ENCODE measurements at places on chromosomes 2 and 18.

DNA sequence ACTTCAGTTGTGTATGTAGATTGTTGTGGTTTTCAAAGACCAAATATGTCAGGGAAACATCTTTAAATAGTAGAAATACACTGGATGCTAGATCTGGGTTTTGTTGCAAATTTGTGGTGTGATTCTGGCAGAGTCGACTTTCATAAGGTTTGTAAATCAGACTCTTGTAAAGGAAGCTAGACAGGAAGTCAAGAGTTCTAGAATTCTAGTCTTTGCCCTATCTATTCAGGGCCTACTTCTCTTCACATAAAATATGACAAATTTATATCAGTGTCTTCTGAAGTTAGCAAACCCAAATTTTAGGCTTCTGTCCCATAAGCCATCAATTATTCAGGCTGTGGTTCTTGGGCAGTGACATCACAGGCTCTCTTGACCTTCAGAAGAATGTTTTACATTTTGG is 1579.2 kb upstream of the PIK3C3 start:
- DNase-seq, result no peak

DNA sequence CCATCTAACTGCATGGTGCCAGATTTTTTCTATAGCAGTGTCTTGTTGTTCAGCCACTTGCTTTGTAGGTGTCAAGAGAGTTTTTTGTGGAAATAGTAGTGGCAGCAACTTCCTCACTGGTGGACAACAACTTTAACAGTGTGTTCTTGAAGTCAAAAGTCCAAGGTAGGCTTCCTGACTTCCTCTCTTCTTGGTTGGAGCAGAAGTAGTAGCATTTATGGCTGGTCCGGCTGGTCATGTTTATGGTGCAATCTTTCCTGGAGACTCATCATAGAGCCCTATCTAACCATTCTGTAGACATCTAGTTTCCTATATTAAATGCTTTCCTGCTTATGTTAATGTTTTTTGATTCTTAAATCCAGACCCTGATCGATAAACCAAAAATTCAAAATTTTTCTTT is 11.7 kb downstream of the GPR75 start:
- DNase-seq, result no peak

- DNase-seq, result no peak
Measured at GRCh38 chr2:215811409-215812345, 201.7 kb downstream of the MREG start.

DNA sequence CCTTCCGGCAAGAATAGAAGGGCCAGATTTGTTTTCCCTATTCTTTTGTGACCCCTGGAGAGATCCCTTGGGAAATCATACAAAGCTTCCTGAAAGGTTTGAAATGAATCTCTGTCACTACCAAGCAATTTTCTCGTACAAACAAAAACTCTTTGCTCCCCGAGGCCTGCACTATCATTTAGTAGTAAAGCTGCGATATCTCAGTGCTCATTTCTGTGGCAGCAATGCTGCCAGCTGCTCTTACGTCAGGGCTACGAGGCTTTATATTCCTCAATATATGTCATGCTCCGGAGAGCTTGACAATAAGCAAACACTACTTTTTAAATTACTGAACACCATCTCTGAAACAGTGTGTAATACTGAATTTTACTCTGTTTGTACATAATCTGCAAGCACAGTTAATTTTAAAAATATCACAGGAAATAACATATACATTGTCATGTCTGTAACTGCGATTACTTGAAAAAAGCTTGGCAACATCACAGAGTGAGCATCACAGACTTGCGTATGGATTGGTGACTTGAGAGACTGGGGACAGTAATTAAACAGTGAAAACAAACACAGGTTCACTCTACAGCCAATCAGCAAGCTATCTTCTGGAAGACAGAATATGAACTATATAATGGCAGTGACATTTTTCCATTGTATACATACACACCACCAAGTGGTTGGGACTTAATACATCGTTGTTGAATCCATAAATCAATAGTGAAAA is 403.3 kb upstream of the NETO1 start:
- no peak for DNase-seq

DNA sequence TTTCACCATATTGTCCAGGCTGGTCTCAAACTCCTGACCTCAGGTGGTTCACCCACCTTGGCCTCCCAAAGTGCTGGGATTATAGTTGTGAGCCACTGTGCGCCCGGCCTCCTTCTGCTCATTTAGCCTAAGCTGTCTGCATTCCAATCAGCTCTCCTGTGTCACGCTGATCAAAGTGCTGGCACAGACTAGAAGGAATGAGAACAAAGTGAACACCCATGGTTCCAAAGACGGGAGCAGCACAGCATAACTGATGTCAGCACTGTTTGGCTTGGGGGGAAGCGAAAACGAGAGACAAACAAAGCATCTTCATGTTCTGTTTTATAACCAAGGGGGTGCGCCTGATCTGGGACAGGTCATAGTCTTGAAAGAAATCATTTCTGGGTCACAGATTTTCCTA is 43.3 kb downstream of the DIPK1C start:
- DNase-seq, result no peak

- no peak for DNase-seq
Measured at GRCh38 chr18:58208207-58208932, 164.3 kb downstream of the NEDD4L start.

DNA sequence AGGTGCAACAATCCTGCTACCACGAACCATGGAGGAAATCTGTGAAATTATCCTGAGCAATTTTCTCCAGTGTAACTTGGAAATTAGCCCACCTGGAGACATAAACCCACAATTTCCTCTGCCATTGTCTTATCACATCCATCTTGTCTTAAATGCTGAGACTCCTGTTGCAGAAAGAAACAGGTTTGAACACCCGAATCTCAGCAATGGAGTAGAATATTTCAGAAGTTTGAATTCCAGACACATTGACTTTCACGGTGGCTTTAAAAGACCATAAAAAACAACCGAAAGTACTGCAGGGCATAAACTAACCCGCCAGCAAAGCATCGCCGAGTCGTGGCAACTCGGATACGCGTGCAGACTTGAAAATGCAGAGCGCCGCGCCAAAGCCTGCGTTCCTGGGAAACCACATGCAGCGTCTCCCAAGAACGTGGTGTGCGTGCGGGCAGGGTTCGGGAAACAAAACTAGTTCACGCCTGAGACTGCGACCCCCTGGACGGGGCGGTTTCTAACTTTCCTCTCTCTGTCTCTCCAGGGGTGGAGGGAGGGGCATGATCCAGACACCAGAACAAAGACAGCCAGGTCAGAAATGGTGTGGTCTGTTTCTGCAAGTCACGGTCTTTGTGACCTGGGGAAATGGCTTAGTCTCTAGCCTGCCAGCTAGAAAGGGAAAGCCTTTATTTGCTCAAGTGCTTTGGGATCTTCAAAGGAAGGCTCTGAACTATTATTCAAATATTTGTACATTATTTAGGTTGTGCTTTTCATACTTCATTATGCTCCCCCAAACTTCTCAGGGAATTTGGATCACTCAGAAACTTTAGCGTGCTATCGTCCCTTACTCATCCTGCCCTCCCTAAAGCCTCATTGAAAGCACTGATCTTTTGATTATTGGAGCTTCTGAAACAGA is 26.9 kb upstream of the KCTD1 start:
- peak; percentile 57 for DNase-seq

- no peak for DNase-seq
Measured at GRCh38 chr2:191634791-191635190, 43.1 kb upstream of the NABP1 start.

GRCh38 chr2:216082117-216082711 is 495 bp downstream of the TMEM169 start:
- no peak for DNase-seq

DNA sequence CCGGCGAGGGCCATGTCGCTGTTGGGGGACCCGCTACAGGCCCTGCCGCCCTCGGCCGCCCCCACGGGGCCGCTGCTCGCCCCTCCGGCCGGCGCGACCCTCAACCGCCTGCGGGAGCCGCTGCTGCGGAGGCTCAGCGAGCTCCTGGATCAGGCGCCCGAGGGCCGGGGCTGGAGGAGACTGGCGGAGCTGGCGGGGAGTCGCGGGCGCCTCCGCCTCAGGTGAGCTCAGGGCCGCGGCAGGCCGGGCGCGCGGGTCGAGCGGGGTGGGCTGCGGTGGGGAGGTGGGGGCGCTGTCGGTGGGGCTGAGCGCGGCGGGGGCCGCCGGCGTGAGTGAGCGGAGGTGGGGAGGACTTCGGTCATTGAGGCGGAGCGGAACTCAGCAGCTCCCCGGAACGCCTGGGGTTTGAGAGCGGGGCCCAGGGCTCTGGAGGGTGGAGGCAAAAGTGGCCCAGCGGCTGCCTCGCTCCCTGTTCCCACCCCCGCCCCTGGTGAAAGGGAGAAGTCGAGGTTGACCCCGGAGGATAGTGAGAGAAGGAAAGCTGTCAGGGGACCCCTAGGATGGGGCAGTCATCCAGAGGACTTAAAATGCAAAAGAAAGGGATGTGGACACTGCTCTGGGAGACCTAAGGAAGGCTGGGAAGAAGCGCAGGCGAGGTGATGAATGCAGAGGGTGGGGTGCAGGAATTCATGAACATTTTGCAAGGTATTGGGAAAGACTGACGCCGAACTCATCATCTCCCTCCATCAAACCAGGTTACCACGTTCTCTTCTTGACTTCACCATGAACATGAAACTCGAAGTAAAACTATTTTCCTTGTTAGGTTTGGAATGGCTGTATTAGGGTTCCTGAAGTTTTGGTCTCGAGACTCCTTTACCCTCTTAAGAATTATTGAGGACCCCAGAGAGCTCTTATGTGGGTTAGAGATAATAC is 633 bp downstream of the MALT1 start:
- peak; percentile 74 for DNase-seq

DNA sequence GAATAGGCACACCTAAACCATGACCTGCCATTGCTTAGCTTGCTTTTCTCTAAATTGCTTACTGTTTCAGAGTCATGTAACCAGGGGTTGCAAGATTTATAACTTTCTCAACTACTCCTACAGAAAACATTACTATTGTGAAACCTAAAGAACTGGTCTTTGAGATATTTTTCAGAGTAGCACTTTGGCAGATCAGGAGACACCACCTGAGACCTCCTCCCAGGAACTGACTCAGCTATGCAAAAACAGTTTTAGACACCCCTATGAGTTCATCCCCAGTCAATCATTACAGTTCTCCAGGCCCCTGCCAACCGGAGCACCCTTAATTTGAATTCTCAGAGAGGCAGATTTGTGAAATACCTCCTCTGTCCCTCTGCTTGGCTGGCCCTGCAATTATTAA is 80.3 kb downstream of the MBOAT2 start:
- no peak for DNase-seq

DNA sequence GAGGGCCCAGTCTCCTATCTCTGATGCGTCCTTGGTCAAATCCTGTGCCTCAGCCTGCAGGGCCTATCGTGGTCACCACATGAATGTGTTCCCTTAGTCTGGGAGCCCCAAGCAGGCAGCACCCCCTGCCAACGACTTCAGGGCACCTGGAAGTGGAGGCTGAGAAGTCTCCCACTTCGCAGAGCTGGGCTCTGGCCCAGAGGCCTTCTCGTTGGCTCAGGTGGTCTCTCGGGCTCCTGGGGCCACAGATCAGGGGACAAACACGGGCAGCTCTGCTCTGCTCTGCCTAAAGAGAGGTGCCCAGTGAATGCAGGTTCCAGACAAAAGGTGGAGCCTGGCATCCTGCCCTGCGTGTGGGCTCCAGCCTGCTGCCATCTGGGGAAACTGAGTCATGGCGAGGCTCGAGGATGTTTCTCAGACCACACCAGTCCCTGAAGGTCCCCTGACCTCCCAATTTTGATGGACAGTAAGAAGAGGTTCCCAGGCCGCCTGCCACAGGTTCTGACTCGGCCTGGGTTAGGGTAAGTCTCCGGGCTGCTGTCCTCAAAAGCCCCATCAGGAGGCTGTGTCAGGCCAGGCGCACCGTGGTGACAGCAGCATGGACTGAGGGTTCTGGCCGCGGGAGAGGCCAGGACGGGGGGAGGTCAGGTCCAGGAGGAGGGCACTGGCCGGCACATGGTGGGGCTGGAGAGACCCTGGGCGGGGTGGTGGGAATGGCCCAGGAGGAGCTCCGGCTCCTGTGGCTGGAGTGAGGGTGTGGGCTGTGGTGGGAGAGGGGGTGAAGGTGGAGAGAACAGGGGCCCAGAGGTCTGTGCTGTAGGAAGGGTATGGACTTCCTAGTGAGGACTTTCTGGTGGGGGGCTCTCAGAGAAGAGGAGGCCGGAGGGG is 1.4 kb upstream of the TEKT4 start:
- DNase-seq, result no peak

DNA sequence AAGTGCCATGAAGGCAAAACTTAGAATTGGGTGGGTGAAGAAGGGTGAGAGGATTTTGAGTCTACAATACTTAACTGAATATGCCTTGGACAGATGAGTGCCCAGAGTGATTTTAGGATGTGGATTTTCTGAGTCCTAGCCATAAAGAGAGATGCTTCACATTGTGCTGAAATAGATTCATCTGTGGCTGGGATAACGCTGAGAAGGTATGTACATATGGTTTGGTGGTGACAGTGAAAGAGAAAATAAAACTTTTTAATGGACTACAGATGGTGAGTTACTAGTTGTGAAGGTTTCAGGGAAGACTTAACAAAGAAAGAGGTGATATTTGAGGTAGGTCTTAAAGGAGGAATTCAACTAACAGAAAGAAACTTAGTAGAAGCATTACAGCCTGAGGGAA is 265.8 kb downstream of the AKAIN1 start:
- DNase-seq, result no peak

GRCh38 chr18:34120294-34120693 is 104.4 kb downstream of the NOL4 start:
- no peak for DNase-seq

DNA sequence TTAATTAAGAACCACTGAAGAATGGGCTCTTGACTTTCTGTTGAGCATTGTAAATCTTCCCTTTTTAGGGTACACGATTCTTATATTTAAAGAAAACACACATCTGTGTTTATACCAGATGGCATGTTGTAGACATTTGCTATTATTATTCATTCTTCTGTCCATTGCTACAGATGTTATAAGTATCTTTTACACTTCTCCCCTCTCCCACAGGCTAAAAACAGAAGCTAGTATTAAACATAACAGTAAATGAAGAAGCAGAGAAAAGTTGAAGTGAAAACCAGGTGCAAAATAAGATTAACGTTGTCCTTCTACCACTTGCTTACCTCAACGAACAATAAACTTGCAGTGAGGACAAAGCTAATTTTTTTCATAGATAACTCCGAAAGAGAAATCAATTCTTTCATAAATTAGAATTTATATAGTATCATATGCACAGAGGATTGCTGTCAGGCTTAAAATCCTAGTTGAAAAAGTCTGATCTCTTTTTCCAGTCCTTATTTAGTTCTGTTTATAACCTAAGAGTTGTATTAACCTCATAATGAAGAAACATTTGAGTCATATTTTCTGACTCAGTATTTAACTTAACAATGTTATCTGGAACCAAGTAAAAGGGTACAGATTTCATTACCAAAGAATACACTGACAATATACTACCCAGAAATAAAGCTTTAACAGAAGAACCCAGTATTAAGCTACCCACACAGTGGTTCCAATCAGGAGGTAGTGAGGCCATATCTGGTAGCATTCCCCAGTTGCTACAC is 16.4 kb upstream of the ZNF385B start:
- no peak for DNase-seq

DNA sequence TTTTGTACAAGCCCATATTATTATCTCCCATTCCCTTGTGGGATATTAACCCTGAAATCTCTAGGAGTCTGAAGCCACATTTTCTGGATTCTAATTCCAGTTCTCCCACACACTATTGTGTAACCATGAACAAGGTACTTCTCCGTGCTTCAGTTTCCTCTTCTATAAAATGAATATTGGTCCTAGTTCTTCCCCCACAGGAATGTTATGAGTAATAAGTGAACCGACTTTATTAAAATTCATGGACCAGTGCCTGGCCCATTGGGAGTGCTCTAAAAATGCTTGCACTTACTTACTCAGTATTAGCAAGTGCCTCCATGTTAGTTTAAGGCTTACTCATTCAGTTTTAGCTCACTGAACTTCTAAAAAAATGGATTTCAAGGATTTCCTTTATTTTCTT is 1.4 kb upstream of the ACMSD start:
- no peak for DNase-seq

Measured in right lobe of liver (tissue), 6 donors.